ENCODE measurements at places on chromosomes 7 and 10. TPM values are rescaled to one million over a fixed set of nuclear protein-coding genes. Genes with fewer than 3 reads are reported as not detected.

PILRA gene
- total RNA-seq: 1.2 TPM

SPDYE2B gene
- not detected for total RNA-seq

SCART1 gene
- total RNA-seq: 0.49 TPM

ZNF479 gene
- not detected for total RNA-seq

MKI67 gene
- 4.2 TPM for total RNA-seq

SPDYE9 gene
- total RNA-seq: 0.49 TPM

HOXA10 gene
- not detected for total RNA-seq

PMPCB gene
- total RNA-seq: 47.9 TPM

ITPRIP gene
- 2.0 TPM for total RNA-seq

EVX1 gene
- total RNA-seq: not detected

HOXA3 gene
- not detected for total RNA-seq

DLX5 gene
- 3.4 TPM for total RNA-seq

GIMAP5 gene
- 2.7 TPM for total RNA-seq
